ENCODE measurements at places on chromosomes 3 and 15.

DNA sequence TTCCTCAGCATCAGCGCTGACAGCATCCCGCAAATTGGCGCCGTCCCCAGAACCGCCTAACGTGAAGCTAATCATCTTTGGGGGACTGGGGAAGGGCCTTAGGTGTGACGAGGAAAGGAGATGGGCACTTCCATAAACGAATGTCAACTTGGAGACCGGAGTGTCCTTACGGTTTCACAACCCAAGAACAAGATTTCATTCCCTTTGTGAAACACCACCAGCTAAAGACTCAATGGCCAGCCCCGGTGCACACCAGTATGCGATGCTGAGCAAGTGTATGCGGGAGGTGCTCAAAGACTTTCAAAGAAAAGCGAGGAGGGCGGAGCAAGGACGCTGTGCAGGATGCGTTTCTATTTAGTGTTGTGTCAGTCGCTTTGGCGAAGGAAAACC lies 759 bp upstream of the TTBK2 start:
- DNase-seq = peak; percentile 29

- DNase-seq = no peak
Observed at GRCh38 chr15:50057196-50057595, 61.8 kb downstream of the ATP8B4 start.

DNA sequence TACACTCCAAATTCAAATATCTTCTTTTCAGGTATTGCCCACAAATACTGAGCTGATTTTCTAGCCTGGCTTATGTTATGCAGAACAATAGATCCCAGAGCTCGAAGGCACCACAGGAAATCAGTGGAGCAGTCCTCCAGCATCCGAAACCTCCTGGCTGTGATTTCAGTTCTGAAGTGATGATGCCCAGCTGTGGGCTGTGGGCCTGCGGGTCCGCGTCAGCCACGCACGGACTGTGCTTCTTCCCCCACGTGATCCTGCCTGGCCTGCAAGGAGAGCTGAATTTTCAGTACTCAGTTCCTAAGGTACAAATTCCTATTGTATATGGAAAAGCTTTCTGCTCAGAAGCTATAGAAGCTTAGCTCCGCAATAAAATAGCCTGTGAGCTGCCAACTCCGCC lies 96.2 kb downstream of the OCA2 start:
- DNase-seq = no peak

GRCh38 chr3:30439451-30440053 lies 166.8 kb upstream of the TGFBR2 start:
- no peak for DNase-seq

GRCh38 chr15:28129231-28129848 lies 30.2 kb upstream of the OCA2 start:
- DNase-seq = no peak

DNA sequence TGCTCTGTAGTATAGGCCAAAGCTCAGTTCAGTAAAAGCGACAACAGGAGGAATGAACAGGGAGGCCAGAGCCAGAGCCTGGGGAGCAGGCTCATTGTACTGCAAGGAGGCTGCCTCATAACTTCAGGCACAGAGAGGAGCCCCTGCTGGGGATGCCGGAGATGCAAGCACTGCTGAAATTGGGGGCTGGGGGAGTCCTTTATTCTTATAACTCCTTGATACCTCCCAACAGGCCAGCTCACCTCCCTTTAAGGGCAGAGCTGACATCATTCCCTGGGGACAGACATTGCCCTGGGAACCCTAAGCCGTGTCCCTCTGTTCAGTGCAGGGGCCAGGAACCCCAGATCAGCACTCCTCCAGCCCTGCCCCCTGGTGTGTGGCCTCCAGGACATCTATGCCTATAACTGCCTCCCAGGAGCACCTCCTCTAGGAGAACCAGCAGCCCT lies 83.8 kb upstream of the MRPS22 start:
- no peak for DNase-seq

DNA sequence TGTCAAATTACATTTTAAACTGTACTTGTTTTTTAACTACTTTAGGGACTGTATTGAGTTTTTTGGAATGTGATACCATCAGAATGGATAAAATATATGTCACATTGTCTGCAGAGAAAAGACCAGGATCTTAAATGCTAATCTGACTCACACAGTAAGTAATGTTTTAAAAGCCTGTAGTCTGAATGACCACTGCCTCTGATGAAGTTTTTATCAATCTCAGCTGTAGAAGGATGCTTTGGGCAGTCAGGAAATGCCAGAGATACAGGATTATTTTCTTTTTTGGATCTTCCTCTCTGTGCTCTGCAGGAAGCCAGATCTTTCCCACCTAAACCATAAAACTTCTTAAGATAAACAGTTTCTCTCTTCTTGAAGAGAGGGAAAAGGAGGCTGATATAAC lies 73.1 kb upstream of the PRTG start:
- no peak for DNase-seq

GRCh38 chr3:183572935-183573334 lies 17.4 kb upstream of the KLHL6 start:
- DNase-seq = no peak

- DNase-seq = no peak
Observed at GRCh38 chr15:63834500-63835210, 907 bp upstream of the HERC1 start.

GRCh38 chr3:187795207-187795960 lies 50.1 kb upstream of the BCL6 start:
- no peak for DNase-seq

DNA sequence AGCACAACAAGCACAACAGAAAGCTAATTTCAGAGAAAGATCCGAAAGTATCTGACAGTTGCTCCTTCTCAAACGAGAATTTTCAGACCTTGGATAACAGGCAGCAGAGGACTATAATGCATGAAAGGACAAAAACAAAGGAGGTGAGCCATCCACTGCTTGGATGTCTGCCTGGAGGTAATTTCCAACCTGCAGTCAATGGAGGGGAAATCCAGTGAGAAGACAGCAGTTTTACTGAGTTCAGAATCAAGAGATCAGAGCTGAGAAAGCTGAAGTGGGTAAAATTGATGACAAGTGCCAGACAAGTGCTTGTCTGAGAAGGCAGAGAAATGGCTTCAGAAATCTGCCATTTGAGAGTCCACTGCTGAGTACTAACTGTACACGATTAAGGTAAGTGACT lies 22.1 kb downstream of the UBE3A start:
- no peak for DNase-seq

DNA sequence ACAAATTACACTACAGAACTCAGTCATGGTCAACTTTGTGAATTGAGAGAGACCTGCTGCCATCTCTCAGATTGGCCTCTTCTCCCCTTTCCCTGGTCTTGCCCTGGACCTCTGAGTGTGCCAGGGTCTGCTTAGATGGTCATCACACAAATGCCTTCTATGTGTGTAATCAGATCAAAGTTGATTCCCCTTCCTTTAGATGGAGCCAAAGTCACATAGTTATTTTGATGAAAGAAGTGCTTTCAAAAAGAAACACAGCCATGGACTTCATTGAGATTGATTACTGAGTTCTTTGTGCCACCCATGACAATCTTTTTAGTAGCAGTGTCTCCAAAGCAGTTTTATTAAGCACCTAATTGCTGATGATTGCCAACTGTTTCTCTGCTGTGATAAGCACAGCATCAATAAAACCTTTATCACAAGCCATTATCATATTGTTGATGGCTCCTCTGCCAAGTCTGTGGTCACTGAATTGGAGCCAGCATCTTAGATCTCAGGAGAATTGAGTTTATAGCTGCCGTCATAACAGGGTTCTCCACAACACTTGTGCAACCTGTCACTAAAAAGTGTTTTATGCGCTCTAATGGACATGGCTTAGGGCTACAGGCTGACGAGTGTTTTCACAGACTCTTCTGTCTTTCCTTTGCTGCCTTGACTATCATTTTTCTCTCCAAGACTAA lies 149.7 kb upstream of the NUDT16 start:
- DNase-seq = no peak

DNA sequence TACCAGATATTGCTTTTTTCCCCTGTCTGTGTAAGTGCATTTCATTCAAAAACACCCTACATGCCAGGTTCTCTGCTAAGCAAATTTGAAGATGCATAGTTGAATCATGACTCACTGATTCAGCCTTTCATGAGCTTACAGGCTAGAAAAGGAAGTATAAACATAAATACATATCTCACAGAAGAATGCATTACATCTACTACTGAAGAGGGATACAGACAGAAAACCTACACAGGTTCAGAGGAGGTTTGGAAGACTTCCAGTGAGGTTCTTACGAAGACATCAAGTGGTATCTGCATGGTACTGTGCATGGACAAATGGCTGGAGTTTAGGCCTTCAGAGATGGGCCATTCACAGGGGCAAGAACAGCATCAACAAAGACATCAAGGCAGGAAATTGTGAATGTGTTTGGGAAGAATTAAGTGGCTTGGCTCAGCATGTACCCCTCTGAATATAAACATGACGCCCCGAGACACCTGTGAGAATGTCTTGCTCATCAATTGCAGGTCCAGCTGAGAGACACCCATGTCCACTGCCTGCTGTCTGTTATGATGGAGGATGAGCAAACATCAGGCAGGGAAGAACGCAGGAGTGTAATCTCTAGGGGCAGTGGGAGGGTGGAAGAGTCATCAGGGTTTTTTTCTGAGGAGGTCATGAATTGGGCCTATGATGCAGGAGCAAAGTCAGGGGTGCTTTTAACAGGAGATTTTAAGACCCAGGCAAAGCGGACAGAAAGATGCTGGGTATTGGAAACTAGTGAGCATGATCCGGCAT lies 105.1 kb upstream of the GALNT15 start:
- DNase-seq = no peak

- no peak for DNase-seq
Observed at GRCh38 chr3:106242781-106243180, 374.0 kb upstream of the CBLB start.

DNA sequence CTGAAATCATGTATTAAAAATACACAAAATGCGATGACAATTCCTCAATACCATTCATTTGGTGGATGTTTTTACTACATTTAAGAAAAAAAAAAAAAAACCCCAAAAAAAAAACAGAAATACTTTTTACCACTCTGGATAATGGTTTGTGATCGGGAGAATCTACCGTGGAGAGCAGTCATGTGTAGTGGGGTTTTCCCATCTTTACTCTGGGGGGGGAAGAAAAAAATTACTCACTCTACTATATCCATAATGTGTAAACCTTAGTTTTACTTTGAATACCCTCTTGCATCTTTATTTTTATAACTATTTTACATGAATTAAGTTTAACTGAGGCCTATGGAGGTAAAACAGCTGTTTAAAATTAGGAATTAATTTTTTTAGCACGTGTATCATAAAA lies 83.3 kb downstream of the ANKRD28 start:
- DNase-seq = no peak

DNA sequence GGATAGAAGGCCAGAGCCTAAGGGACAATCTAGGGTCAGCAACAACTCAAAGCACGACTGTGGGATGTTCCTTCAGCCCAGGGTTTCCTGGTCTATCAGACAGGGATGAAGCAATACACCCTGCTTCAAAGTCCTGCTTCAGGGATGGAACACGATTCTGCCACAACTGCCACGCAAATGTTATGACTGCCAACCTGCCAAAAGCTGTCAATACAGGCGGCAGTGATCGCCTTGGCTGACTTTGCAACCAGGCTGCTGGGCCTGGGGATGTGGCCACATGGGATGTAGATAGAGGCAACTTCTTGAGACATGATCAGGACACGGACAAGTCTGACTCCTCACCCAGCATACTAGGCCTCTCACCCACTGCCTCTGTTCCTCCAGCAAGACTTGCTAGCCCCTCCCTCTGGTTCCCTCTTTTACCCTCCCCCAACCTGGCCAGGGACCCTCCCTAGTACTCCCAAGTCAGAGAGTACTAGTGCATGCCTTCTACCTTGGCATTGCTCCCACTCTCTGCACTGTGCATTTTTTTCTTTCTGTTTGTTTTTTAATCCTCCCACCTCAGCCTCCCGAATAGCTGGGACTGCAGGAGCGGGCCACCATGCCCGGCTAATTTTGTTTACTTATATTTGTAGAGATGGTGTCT lies 7.6 kb downstream of the CCDC12 start:
- DNase-seq = no peak

- DNase-seq = no peak
Observed at GRCh38 chr3:151777880-151778279, 36.0 kb upstream of the AADAC start.

- peak; percentile 76 for DNase-seq
Observed at GRCh38 chr3:141644931-141645330, 93.2 kb upstream of the RNF7 start.

DNA sequence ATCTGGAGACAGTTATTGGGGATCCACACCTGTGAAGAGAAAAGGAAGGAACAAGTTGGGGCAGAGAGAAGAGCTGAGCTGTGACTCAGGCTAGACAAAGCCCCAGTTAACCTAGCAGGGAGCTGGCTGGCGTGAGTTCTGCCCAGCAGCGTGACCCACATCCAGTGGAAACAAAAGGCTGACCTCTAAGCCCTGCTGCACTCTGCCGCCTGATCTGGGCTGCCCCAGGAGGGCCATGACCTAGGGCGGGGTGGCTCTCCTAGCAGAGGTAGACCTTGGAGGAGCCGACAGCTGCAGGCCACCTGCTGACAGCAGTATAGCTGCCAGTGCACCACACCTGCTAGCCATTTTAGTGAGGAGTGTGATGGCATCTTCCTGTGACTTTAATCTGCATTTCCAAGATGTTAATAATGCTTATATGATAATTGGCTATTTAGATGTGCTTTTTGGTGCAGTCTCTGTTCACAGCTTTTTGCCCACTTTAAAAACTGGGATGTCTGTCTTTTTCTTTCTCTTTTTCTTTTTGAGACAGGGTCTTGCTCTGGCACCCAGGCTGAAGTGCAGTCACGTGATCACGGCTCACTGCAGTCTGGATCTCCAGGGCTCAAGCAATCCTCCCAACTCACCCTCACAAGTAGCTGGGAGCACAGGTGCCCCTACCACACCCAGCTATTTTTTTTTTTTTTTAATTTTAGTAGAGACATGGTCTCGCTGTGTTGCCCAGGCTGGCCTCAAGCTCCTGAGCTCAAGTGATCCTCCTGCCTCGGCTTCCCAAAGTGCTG lies 78.1 kb downstream of the LSM3 start:
- peak; percentile 64 for DNase-seq

DNA sequence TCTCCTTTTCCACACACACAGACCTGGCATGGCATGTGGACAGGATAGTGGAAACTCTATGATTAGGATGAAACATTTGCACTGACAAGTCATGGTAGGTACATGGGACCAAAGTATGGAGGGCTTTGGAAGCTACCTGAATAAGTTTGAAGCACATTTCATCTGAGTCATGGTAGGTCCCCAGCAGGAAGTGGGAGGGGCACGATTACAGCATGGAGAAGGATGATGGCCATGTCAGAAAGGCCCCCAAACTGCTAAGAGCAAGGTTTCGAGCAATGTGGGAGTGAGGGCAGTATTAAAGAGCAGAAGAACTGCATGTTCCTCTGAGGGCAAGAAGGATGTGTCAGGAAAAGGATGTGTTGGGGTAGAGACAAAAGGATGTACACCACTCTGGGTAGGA lies 51.5 kb upstream of the CSTA start:
- no peak for DNase-seq

DNA sequence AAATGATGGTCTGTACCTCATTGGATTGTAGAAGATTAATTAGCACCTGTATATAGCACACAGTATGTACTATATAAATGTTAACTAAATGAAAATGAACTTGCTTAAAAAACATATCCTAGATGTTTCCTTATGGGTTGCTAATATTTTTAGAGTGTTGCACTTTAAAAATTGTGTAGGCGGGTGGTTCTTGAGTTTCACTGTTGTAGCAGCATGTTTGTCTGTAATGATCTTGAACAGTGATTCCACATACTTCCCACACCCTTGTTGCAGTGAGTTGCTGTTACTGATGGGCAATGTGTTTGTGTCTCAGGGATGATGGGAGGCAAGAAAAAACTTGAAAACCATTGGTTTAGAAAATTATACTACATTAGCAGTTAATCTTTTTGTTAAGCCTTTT lies 22.0 kb downstream of the USP3 start:
- no peak for DNase-seq
